ENCODE measurements at places on chromosomes 11 and 22. TPM values are rescaled to one million over a fixed set of nuclear protein-coding genes. Genes with fewer than 3 reads are reported as not detected.

GRCh38 chr11:131762346-131763110, 392.1 kb downstream of the NTM start:
- no peak for DNase-seq
- H3K27me3 ChIP-seq = no peaks in the 10 kb centered on the region

Gene TRIM49B
- polyA plus RNA-seq = not detected

- H3K36me3 ChIP-seq = no peaks in the 10 kb centered on the region
- DNase-seq = no peak
- H3K27ac ChIP-seq = no peak overlapping the region
- no peaks in the 10 kb centered on the region for H3K27me3 ChIP-seq
- H3K4me3 ChIP-seq = no peak overlapping the region
Measured at GRCh38 chr11:88310246-88310645, 27.3 kb downstream of the CTSC start.

- peak overlapping the region; percentile 100 for H3K27ac ChIP-seq
- peak overlapping the region; percentile 99 for H3K4me3 ChIP-seq
- peaks cover 53% of the 10 kb centered on the region for H3K4me1 ChIP-seq
- DNase-seq = peak; percentile 91
- H3K27me3 ChIP-seq = no peaks in the 10 kb centered on the region
- H3K36me3 ChIP-seq = peaks cover 39% of the 10 kb centered on the region
Measured at GRCh38 chr11:64777449-64778222, 706 bp downstream of the SF1 start.

- H3K36me3 ChIP-seq = no peaks in the 10 kb centered on the region
- no peak overlapping the region for H3K4me3 ChIP-seq
- H3K4me1 ChIP-seq = no peaks in the 10 kb centered on the region
- no peak overlapping the region for H3K27ac ChIP-seq
- no peaks in the 10 kb centered on the region for H3K27me3 ChIP-seq
Measured at GRCh38 chr11:70688142-70688541, 289.8 kb downstream of the CTTN start.

Gene KRTAP5-9
- polyA plus RNA-seq = not detected

GRCh38 chr11:70584498-70585235, 186.3 kb downstream of the CTTN start:
- no peaks in the 10 kb centered on the region for H3K27me3 ChIP-seq
- no peak overlapping the region for H3K27ac ChIP-seq

DNA sequence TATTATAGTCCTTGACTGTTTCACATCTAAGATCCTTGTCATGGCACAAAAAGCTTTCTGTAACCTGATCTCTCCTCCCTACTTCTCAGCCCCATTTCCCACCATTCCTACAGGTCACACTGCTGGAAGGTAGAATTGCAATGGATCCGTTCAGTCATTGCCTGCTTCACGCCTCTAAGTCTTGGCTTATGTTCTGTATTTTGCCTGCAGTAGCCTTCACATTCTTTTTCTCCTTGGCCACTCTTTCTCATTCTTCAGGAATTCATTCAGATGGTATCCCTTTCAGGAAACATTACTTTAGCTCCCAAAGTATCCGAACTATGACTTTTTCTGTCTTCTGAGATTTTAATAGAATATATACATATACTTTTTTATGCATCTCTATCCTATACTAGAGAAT, 731.5 kb downstream of the NTM start:
- DNase-seq = no peak
- H3K27me3 ChIP-seq = no peaks in the 10 kb centered on the region
- no peaks in the 10 kb centered on the region for H3K36me3 ChIP-seq
- no peaks in the 10 kb centered on the region for H3K4me1 ChIP-seq

DNA sequence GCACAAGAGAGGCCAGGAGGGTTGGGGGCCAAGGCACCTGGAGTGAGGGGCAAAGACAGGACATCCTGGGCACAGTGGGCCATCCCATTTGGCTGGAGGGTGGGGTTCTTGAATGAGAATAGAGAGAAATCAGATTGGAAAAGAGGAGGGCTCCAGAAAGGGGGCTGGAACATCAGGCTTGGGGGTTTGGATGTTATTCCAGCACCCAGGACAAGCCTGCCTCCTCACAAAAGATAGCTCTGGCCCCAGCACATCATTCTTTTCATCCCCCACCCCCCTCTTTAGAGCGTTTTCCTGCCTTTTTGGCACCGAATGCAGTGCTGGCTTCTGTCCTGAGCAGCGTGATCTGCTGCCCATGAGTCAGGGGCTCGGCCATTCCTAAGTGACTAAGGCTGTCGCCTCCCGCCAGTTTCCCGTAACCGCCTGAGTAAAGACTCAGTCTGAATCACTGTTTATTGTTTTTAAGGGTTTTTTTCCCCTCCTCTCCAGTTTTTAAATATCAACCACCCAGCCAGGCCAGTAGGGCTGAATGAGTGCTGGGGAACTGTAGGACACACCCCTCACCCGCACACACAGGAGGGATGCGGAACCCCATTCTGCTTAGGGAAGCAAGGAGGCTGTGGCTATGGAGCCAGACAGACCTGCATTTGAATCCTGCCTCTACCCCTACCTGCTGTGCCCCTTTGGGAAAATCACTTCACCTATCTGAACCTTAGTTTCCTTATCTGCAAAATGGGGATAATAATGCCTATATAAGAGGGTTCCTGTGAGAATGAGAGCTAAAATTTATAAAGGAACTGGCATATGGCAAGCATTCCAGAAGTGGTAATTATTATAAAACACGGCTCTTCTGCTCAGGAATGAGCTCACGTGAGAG, 32.4 kb upstream of the NAV2 start:
- peaks cover 88% of the 10 kb centered on the region for H3K4me1 ChIP-seq
- peak overlapping the region; percentile 85 for H3K27ac ChIP-seq
- peak; percentile 96 for DNase-seq
- H3K36me3 ChIP-seq = no peaks in the 10 kb centered on the region
- no peak overlapping the region for H3K4me3 ChIP-seq

- no peaks in the 10 kb centered on the region for H3K36me3 ChIP-seq
- H3K27me3 ChIP-seq = no peaks in the 10 kb centered on the region
- H3K4me3 ChIP-seq = no peak overlapping the region
- DNase-seq = no peak
- H3K27ac ChIP-seq = no peak overlapping the region
Measured at GRCh38 chr22:37701141-37701786, 4.4 kb downstream of the TRIOBP start.

- H3K4me1 ChIP-seq = no peaks in the 10 kb centered on the region
- H3K27ac ChIP-seq = no peak overlapping the region
- H3K4me3 ChIP-seq = no peak overlapping the region
- H3K36me3 ChIP-seq = no peaks in the 10 kb centered on the region
- no peak for DNase-seq
- H3K27me3 ChIP-seq = peaks cover 29% of the 10 kb centered on the region
Measured at GRCh38 chr11:46335890-46336562, 11.2 kb upstream of the DGKZ start.
